ENCODE measurements at places on chromosomes 16 and 17.
A peak's percentile ranks its signal among the peaks of the same experiment; 100 is the strongest.

DNA sequence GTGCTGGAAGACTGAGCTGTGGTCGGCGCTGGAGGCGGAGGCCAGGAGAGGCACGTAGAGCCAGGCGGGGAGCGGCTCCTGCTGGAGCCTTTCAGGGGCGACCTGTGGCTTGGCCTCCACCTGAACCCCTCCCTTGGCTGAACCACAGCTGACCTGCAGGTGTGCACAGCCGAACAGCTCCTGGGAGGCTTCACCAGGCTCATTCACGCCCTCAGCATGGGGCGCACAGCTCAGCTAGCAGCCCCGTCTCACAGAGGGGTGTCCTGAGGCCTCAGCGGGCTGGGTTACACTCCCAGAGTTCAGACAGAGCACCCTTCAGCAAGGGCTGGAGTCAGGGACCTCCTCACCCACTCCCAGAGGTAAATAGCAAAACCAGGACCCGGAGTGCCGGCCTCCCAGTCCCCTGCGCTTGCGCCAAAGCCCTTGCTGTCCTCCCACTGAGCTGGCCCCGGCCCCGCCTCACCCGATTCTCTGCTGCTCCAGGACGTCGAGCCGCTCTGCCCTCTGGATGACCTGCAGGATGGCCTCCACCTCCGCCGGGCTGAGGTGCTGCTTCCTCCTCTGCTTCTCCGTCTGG is 31.7 kb downstream of the RPH3AL start:
- DNase-seq, result no peak

DNA sequence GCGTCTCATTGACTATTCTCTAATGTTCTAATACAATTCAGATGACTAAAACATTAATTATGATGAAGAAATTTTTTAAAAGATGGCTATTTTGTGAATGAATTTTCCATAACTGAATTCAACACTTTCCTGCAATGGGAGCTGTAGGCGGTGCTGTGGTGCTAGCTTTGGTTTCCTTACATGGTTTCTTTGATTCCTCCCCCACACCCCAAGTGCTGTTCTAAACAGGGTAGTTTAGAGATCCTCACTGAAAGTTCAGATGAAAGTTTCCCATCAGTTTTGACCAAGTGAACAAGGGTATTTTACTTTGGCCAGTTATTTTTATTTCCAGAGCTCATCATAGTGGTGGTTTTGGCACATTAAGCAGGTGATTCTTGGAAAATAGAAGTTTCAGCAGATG is 26.0 kb upstream of the MRC2 start:
- DNase-seq, result no peak

- peak; percentile 96 for DNase-seq
These were observed 8.4 kb downstream of the SLC16A5 start for GRCh38 chr17:75096082-75096625.

DNA sequence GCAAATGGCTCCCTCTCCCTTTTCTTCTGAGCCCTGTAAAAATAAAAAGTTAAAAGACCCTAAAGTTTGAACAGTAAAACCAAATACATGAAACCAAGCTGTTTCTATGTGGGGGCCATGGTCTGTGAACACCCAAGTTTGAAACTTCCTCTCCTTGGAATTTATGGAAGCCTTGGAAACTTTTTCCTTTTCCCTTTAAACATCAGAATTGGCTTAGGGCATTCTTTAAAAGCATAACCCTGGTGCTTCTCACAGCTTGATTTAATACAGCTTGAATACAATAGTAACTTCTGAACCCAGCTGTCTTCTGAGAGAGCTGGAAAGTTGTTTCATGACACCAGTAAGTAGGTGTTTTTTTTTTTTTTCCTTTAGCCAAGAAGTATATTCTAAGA is 26.5 kb downstream of the NKD1 start:
- no peak for DNase-seq

DNA sequence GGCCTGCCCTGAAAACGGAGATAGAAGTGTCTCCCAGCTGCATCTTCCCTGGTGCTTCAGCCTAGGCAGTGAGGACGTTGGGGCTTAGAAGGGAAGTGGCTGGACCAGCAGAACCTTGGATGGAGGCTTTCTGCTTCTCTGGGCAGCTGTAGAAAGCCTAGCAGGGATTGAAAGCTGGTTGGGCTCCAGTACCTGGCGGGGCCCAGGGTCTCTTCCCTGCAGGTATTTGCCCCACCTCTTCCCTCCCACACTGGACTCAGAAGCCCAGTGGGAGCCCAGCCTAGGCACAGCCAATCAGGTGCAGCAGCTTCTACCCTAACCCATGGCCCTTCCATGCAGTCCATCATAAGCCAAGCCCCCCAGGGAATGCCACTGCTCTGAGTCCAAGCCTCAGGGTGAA is 190.3 kb upstream of the IRX6 start:
- no peak for DNase-seq

Measured in HTR-8/SVneo (cell line).